ENCODE measurements at places on chromosomes 2 and 18.
A peak's percentile ranks its signal among the peaks of the same experiment; 100 is the strongest.

DNA sequence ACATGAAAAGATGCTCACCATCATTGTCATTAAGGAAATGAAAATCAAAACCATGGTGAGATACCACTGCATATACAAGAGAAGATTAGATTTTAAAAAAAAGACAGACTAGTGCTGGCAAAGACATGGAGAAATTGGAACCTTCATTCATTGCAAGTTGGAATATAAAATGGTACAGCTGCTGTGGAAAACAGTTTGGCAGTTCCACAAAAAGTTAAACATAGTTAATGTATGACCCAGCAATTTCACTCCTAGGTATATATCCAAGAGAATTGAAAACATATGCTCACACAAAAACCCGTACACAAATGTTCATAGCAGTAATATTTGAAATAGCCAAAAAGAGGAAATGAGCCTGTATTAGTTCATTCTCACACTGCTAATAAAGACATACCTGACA lies 33.7 kb upstream of the MBOAT2 start:
- no peak for DNase-seq

DNA sequence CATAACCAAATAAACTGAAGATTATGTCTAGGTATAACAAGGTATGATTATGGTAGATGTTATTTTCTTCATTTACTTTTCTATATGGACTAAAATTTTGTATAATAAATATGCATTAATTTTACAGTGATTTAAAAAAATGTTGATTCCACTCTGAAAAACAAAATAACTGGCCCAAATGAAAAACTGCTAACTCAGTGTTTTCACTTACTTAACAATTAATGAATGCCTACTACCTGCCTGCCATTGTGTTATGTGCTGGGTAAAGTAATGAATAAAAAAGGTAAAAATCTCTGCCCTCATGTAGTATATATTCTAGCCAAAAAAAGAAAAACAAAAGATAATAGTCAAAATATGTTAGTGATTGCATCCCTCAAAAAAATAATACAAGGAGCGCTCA lies 29.6 kb upstream of the C2orf15 start:
- DNase-seq, result no peak

DNA sequence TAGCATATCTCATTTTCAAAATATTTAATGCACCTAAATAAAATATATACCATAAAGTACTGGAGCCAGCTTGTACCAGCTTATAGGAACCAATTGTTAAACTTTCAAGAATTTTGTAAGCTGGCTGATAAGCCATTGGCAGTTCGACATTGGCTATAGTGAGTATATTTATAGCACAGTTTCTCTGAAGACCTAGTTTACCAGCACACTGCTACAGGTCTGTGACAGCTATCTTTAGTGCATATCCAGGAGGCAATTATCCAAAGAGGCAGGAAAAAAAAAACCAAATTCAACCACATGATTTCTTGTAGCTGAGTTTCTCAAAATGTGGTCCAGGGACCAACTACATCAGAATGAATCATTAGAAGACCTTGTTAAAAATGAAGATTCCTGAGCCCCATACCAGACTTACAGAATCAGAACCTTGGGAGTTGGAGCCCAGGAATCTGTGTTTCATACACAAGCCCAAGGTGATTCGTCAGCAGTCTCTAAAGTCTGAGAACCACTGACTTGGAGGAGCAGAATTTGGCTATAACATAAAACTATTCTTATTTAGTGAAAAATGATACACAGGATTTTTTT lies 279.0 kb upstream of the NRP2 start:
- no peak for DNase-seq

DNA sequence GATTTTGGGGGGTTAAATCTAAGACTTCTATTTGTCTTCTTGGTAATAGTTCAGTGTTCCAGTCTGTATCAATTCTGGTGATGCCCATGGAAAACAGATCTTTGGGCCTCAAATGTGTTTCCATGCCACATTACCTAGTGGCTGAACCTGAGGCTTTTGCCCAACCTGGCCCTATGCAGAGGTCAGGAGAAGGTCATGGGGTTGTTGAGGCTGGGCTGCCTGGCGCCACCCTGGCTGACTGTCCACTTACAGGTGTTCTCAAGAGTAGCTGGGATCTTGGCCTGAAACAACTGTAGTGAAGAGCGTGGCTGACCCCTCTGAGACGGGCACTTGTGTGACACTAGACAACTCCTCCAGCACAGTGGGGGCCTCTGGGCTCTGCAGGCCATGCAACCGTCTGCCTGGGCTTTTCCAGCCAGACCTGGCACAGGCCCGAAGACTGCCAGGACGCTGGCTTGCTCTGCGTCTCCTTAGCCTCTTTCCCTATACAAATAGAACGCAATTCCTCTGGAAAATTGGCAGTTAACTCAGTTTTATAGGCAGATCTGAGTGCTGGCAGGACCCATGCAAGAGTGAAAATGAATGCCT lies 127.8 kb downstream of the TRIM43 start:
- DNase-seq, result no peak

- peak; percentile 49 for DNase-seq
These were observed 602.6 kb upstream of the VRK2 start for GRCh38 chr2:57443973-57444521.

DNA sequence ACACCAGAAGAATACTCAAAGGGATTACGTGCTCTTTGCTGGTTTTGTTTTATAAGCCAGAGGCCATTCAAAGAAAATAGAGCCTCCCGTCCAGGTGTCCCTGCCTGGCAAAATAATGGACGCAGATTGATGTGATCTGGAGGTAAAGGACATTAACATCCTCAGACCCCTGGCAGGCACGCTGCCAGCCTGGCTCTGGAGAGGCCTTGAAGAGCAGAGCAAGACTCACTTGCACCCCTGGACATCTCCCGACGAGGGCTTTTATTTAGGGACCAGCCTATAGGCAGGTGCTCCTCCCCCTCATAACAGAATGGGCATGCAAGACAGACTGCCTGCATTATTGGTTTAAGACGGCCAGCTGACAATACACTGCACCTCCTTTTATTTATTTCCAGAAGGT lies 291.3 kb downstream of the BCL11A start:
- DNase-seq, result no peak

GRCh38 chr2:101145406-101145805 lies 5.8 kb downstream of the TBC1D8 start:
- DNase-seq, result peak; percentile 33

- no peak for DNase-seq
These were observed 57.4 kb downstream of the LINC00305 start for GRCh38 chr18:64091526-64091925.

DNA sequence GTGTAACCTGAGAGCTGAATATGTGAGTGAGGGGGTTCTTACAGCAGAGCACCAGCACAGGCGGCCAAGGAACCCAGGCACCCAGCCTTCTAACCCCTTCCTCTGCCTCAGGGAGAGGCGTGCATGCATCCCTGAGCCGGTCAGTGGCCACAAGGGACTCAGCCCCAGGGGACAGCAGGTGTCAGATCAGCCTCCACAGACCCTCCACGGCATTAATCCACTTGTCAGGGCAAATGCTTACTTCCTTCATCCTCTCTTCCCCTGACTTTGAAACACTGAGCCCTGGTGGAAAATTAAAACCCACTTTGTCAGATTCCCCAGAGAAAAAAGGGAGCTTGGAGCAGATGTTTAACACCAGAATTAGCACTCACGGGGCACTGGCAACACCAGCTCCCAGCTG lies 60.5 kb upstream of the SMAD2 start:
- peak; percentile 48 for DNase-seq

DNA sequence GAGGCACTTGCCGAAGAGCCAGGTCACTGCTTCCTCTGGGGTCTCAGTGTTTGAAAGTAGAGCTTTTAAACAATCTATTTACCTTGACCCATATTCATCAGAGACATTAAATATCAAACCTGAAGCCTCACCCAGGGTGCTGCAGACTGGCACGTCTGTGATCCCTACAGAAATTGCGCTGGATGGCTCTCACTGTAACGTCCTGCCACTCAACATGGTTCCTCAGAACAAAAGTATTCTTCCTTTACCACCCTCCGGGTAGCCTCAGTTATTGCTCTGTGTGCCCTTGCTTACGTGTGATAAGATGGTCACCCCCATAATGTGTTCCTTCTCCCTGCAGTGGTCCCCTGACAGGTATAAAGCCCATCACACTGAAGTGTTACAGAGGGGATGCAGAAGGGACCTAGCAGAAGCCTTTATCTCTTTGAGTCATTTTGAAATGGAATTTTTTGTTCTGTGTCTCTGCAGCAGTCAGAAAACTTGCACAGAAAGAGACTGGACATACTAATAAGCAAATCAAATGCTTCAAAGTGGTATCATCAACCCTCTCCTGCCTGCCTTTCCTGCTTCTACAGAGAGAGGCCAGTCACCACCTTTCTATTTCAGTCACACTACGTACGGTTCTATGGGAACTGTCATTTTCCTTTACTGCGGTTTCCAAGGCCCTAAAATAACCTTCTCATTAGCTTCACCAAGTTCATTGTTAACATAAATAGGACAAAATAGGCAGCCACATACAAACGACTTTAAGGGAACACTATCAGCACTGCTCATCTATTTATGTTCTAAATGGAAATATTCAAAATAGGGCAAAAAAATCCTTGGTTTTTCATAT lies 86.8 kb downstream of the METTL8 start:
- no peak for DNase-seq

GRCh38 chr2:63055226-63056106 lies 4.8 kb downstream of the OTX1 start:
- DNase-seq, result no peak

DNA sequence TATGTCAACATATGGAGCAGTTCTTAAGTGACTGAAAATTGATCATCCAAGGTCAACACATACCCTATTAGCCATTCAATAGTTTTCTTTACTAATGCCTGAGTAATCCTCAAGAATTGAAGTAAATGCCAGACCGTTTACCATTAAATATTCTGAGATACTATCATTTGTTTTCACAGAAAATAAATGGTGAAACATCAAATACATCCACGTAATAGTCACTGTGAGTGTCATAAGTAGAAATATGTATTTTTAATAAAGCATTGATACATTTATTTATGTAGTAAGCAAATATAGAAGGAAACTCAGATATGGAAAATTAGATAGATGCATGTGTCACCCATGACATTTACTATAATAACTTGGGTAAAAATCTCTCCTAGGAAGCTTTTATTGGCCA lies 927.8 kb upstream of the NRXN1 start:
- no peak for DNase-seq

DNA sequence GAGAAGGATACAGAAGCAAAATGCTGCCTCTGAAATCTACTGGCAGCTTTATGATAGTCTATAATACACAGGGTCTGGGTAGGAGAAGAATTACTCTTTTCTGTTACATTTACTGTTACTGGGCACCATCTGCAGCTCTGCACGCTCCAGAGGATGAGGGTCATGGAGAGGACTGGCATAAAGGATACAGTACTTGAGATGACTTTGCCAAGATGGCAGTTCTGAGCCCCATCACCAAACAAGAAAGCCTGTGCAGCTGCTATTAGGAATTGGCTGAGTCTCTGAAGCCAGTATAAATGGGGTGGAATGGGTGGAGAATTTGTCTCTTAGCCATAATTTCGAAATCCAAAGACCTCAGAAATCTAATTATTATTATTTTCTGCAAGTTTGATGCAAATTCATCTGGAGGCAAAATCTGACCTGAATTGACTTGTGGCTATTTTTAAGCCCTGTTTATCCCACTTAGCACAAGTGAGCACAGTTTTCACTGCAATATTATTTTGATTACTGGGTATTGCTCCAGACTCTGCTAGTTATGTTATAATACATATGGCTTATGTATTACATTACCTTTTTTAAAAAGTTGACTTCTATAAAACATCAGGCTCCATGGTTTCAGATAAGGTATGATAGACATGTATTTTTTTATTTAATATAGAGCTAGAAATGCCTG lies 579.5 kb downstream of the MBD2 start:
- no peak for DNase-seq

DNA sequence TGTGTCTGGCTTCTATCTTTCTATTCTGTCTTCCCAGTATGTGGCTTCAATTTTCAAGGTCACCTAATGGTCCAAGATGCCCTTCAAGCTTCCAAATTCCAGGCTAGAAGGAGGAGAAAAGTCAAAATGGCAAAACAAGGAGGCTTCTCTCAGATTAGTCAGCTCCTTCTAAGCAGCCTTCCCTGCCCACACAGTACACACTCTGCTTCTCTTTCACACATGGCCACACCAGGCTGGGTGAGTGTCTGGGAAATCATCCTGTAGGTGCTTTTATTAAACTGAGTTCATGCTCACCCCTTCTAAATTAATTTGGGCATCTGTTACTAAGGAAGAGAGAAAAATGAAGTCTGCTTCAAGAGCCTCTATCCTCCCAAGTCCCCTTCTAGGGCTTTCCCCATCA lies 277.2 kb upstream of the MGAT5 start:
- no peak for DNase-seq

GRCh38 chr2:28269019-28269784 lies 123.5 kb upstream of the FOSL2 start:
- no peak for DNase-seq

GRCh38 chr18:3652380-3653262 lies 202.6 kb downstream of the TGIF1 start:
- DNase-seq, result peak; percentile 95

DNA sequence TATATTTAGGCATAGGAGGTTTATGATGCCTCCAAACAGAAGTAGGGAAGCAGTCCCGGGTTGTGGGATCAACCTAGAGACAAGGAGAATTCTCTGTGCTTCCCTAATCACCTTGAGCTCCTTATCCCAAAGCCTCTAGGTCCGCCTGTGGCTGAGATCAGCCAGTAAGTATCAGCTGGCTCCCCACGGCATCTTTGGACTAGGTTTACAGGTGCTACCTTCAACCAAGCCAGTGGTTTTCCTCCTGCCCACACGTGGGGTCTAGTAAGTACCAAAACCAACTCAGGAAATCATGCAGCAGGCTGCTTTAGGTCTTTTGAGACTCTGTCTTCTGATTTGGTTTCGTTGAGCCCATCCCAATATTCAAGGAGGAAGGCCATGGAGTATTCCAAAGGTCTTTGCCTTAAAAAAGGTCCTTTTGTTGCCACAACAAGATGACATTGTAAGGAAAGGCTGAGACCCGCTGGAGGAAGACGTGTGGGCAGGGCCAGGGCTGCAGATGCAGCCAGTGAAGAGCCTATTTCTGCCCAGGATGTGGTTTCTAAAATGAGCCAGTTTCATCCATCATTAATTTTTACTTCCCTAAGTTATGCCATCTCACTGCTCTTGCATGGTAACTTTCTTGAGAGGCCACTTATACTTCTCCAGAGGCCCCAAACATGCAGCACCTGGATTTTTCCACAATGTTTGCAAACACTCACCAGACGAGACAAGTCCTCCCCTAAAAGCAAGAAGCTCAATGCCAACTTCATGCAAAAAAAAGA lies 248.7 kb downstream of the RNF152 start:
- DNase-seq, result peak; percentile 8

DNA sequence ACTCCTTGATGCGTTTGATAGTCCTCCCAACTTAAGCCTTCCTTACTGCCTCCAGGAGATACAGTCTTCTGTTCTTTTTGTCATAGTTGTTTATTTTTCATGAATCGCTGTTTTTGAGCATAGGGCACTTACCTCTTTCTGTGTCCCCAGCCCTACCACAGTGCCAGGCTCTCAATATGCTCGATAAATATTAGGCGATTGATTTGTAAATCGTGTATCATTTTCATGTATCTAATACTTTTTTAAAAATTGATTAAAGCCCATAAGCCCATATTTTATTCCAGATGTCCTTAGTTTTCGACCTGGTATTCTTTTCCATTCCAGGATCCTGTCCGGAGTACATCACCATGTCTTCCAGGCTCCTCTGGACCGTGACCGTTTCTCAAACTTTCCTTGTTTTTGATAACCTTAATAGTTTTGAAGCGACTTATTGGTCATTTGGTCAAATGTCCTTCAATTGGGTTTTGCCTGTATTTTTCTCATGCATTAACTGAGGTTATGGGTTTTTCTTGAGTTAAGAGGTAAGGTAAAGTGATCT lies 444 bp upstream of the MMADHC start:
- no peak for DNase-seq

Measured in NB4 (cell line).